ENCODE measurements at places on chromosomes 7 and 10. TPM values are rescaled to one million over a fixed set of nuclear protein-coding genes. Genes with fewer than 3 reads are reported as not detected.

The KNDC1 gene
- 0.14 TPM for total RNA-seq

The SPACDR gene
- not detected for total RNA-seq

The DOCK1 gene
- 52.9 TPM for total RNA-seq

The ITPRID1 gene
- not detected for total RNA-seq

The JAKMIP3 gene
- 0.42 TPM for total RNA-seq

The CACNA2D1 gene
- 44.4 TPM for total RNA-seq

The SLC35B4 gene
- total RNA-seq = 12.6 TPM
